BE2C (cell line): ENCODE measurements at places on chromosomes 7 and 10.

GRCh38 chr7:50795831-50796230, 13.1 kb upstream of the GRB10 start:
- no peak for DNase-seq

DNA sequence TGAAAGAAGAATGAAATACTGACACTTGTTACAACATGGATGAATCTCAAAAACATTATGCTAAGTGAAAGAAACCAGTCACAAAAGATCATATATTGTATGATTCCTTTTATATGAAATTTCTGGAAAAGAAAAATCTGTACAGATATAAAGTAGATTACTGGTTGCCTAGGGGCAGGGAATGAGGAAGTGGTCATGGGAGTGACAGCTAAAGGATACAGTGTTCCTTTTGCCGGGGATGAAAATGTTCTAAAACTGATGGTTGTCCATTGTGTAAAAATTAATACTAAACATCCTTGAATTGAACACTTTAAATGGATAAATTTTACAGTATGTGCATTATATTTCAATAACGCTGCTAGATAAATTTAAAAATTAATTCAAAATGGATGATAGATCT, 25.1 kb downstream of the ALOX5 start:
- no peak for DNase-seq

- no peak for DNase-seq
Observed at GRCh38 chr10:113618338-113618737, 45.5 kb downstream of the NRAP start.

DNA sequence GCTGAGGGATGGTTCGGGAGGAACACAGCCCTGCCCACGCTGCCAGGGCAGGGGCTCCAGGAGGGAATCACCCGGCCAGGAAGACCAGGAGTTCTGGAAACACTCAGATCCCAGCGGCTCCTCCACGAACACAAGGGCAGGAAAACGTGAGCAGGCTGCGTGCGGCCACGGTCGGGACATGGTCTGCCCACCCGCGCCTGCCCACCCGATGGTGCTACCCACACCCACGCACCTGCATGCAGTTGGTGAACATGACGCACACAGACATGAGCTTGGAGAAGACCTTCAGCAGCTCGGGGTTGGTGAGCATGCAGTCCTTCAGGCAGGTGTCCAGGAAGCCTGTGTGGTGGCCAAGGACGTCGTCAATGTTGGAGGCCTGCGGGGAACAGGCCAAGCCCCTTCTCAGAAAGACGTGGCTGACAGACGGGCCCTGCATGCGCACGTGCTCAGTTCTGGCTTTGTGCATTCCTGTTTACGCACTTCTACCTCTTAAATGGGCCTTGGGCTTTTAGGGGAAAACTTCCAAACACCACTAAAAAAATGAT, 6.2 kb upstream of the ADAM8 start:
- no peak for DNase-seq

DNA sequence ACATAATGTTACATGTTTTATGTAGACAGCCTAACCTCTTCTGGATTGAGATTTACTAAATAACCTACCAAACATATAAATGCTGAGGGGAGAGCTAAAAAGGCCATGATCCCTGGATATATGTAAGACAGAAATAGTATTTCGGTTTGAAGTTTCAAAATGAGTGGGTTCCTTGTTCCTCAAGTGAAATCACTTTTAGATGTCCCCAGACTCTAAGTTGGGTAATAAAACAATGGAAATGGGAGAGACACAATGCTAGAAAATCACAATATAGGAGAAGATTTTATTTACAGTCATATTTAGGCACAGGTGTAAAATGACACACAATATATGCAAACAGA, 56.5 kb downstream of the SHTN1 start:
- no peak for DNase-seq

GRCh38 chr7:119254742-119255141, 1018.2 kb upstream of the KCND2 start:
- no peak for DNase-seq

- no peak for DNase-seq
Observed at GRCh38 chr7:92296880-92297445, 51.2 kb downstream of the ANKIB1 start.

DNA sequence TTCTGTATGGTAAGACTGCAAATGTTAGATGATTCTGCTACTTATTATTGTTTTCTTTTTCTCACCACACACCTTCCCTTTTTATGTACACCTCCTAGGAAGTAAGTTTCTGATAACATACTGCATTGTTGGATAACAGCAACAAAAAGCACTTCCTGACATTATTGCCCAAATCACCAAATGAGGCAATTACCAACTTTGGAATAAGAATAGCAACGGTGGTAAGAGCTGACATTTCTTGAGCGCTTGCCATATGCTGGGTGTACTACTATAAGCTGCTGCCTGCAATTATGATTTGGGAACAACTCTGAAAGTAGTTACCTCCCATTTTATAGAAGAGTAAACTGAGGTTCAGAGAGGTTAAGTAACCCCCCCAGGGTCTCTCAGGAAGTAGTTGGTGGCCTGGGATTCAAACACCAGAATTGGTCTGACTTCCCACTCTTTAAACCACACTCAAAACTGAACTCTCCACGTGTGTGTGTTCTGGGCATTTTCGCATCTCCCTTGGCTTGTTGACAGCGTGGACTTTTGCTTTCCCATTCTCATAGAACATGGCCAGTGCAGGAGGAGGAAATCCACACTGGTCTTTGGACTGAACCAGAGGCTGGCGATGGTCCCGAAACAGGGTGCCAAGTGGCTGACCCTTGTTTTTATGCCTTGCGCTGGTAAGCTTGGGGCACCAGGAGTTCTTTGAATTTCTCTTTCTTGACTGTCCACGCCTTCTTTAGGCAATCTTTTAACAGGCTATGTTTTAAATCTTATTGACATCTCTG, 71.4 kb downstream of the TCF7L2 start:
- DNase-seq = no peak

DNA sequence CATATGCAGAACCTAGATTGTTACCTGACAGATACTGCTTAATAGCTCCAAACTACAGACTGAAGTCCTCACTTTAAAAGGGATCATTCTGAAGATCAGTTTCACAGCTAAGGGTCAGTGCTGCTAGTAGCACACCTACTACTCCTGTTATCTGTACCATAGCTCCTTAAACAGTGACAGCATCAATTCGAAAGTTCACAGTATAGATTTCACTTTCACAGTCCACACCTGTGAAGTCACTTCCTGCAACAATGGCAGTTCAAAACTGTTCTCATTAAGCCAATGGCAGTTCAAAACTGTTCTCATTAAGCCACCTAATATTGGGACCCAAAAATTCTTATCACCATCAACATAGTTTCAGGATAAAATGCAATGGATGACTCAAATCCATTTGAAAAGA, 10.7 kb upstream of the FHIP2A start:
- no peak for DNase-seq

DNA sequence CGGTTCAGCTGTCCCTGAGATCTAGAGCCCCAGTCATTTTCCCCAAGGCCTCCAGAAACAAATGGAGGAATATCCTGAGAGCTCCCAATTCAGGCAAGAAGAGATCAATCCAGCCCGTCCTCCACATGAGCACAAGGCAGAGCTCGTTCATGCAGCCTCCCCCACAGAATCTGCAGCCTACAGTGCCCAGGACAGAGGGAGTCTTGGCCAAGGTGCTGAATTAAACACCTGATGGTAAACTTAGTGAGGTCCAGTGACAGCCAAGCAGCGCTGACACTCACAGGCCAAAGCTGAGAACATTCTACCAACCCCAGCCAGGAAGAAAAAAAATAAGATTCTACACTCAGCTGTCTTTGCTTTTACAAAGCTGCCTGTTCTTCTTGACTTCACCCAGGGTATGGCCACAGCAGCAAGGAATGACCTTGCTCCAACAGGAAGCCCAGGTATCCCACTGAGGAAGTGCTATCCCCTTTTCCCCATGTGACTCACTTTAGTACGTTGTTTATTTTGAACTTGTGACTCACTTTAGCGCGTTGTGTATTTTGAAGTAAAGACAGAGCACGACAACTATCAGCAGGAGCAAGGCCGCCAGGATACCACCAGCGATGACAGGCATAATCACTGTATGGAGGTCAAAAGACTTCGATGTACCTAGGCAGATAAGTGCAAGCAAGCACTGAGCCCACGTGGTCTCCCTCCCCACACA, 4.4 kb upstream of the CUZD1 start:
- DNase-seq = no peak

- no peak for DNase-seq
Observed at GRCh38 chr10:23391821-23392220, 47.1 kb upstream of the OTUD1 start.

- no peak for DNase-seq
Observed at GRCh38 chr10:28541717-28542365, 8.9 kb downstream of the WAC start.

GRCh38 chr10:116621934-116622655, 1.3 kb downstream of the PNLIPRP2 start:
- no peak for DNase-seq

GRCh38 chr10:108787932-108788331, 1135.4 kb downstream of the XPNPEP1 start:
- DNase-seq = no peak

- DNase-seq = no peak
Observed at GRCh38 chr10:126667568-126667967, 2.9 kb downstream of the C10orf90 start.

- DNase-seq = no peak
Observed at GRCh38 chr7:155424301-155425010, 33.5 kb upstream of the EN2 start.

- no peak for DNase-seq
Observed at GRCh38 chr10:79222186-79222585, 125.1 kb upstream of the PPIF start.

DNA sequence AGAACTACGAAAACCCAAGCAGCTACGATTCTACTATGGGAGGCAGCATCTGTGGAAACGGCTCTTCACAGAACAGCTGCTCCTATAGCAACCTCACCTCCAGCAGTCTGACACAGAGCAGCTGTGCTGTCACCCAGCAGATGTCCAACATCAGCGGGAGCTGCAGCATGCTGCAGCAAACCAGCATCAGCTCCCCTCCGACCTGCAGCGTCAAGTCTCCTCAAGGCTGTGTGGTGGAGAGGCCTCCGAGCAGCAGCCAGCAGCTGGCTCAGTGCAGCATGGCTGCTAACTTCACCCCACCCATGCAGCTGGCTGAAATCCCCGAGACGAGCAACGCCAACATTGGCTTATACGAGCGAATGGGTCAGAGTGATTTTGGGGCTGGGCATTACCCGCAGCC, 81.6 kb upstream of the SAMD8 start:
- DNase-seq = no peak

- no peak for DNase-seq
Observed at GRCh38 chr7:134855442-134855841, 76.0 kb downstream of the CALD1 start.

DNA sequence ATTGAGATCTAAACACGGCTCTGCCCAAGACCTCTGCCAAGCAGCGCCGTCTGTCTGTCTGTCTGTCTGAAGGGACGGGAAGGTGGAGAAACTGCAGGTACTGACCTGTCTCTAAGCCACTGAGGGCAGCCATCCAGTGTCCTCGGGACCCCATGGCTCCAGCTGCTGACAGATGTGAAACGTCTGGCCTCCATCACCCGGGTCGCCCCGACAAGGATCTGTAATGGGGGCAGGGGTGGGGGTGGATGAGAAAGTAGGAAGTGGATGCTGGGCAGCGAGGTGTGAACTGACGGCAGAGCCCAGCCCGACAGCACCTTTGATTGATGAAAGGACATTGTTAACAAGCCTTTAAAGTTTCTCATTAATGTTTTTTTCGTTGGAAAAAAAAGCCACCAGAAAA, 193.1 kb downstream of the EBF3 start:
- DNase-seq = no peak

- DNase-seq = no peak
Observed at GRCh38 chr10:103663802-103664201, 170.3 kb downstream of the NEURL1 start.

- DNase-seq = no peak
Observed at GRCh38 chr10:44627591-44628354, 242.9 kb upstream of the CXCL12 start.

DNA sequence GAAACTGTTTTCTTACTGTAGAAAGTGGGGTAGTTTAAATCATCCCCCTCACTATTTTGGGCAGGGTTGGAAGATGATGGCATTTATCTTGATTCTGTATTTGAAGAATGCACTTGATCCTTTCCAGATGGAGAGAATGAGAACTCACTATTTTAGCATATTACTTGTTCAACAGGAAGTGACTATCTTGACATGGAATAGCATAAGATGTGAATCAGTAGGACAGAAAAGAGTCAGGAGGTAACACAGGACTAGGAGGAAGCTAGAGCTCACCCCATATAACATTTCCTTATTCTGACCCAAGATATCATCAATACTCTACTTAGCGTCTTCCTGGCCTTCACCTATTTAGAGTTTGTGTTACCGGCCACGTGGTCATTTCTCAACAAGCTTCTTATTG, 400.2 kb downstream of the PHTF2 start:
- DNase-seq = no peak

- no peak for DNase-seq
Observed at GRCh38 chr10:26755443-26755903, 58.0 kb downstream of the PDSS1 start.

- DNase-seq = no peak
Observed at GRCh38 chr7:32588657-32589056, 93.4 kb downstream of the AVL9 start.

DNA sequence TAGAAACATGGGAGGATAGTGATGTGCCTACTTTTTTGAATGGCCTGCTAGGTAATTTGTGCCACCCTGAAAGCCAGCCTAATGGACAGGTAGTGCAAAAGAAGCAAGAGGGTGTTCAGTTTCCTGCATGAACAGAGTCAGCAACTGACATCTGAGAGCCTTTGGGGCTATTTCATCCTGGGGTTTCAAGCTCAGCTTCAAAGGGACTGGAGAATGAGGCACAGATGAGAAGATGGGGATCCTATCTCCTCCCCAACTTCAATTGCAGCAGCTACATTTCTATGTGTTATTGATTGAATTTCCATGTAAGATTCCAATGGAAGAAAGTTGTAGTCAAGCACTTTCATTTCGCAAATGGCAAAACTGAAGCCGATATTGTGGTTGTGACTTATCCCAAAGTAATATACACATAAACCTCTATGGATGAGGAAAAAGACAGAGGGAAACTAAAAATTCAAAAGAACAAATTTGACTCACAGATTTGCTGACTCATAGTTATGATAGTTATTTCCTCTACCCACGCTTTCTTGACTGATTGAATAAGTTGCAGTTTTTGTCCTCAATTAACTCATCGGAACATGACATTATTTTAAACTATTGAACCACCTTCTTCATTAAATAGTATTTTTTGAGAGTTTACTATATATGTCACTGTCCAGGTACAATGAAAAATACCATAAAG, 42.6 kb upstream of the NRP1 start:
- DNase-seq = no peak

GRCh38 chr7:122219253-122219865, 75.3 kb upstream of the AASS start:
- no peak for DNase-seq

DNA sequence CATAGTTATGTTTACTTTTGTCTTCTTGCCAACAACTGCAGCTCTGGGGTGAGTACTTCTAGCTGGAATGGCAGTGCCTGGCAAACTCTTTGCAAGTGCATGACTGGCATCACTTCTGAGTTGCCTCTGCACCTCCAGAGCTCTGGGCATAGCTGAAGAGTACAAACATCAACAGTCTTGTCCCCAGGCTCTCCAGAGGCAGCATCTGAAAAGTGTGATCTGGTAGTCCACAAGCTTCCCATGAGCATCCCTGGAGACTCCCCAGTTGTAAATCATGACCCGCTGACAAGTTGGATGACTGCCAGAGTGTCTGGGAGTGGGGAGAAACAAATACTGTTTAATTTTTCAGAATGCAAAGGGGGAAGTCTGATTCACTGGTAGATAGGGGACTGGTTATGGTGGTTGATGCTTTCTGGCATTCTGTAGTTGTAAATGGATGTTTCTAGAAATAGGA, 138.9 kb upstream of the CDK13 start:
- peak; percentile 89 for DNase-seq

- no peak for DNase-seq
Observed at GRCh38 chr7:112877691-112878460, 87.7 kb upstream of the TMEM168 start.
